Stimulated activated CD4-positive, alpha-beta T cell treated with anti-CD3 and anti-CD28 coated beads, TNF-alpha, amount 100 ng/mL, for 48 hours (primary cell): ENCODE measurements at places on chromosomes 4 and X.

- DNase-seq = no peak
These were observed 20.5 kb downstream of the PKD2 start for GRCh38 chr4:88027611-88028608.

GRCh38 chrX:103310555-103311398 lies at the start of gene BEX2:
Gene BEX2, minus strand, starts transcription at chrX:103310990. Its CDS starts 1,014 bp downstream, at chrX:103309976.
- DNase-seq = peak; percentile 73

DNA sequence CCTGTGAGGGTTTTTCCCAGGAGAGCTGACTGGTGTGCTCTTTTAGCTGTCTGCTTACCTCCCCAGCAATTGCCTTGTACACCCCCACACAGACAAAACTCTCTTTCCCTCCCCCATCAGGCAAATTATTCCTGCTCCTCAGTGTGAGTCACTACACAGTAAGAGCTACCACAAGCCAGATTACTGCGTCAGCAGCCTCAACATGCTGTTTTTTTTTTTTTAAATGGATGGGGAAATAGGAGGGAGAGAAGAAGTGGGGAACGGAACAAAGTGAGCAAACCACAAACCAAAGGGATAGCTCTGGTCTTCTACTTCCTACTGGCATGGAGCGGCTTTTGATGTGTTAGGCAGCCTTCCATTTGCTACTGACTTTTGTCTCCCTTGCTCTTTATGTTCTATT lies 107.5 kb upstream of the ACSL4 start:
- no peak for DNase-seq

GRCh38 chr4:123817025-123817688 lies 420.6 kb downstream of the SPRY1 start:
- DNase-seq = no peak
